H9 (cell line): ENCODE measurements at places on chromosomes 3 and 15.

GRCh38 chr3:45412763-45413162, 24.4 kb downstream of the LARS2 start:
- DNase-seq, result no peak

GRCh38 chr15:82677720-82678323, 30.7 kb upstream of the CPEB1 start:
- DNase-seq, result no peak

DNA sequence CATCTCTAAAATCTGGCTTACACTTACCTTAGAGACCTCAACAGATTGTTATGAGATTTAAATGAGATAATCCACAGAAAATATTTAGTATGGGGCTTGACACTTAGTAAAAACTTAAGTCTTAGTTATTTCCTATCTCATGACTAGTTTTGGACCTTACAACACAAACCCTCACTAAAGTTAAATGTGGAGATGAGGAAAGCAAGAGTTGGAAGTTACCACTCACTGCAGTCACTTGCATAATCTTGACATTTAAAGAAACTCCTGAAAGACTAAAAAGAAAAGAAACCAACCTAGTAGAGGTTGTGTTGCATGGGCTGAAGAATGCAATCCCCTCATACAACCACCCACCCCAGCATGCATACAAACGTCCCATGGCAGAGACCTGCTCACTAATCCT, 40.1 kb downstream of the ITGB5 start:
- DNase-seq, result no peak

GRCh38 chr3:119647171-119647570, 13.2 kb downstream of the POPDC2 start:
- DNase-seq, result no peak

GRCh38 chr15:45425135-45425534, 46.8 kb upstream of the GATM start:
- DNase-seq, result no peak

DNA sequence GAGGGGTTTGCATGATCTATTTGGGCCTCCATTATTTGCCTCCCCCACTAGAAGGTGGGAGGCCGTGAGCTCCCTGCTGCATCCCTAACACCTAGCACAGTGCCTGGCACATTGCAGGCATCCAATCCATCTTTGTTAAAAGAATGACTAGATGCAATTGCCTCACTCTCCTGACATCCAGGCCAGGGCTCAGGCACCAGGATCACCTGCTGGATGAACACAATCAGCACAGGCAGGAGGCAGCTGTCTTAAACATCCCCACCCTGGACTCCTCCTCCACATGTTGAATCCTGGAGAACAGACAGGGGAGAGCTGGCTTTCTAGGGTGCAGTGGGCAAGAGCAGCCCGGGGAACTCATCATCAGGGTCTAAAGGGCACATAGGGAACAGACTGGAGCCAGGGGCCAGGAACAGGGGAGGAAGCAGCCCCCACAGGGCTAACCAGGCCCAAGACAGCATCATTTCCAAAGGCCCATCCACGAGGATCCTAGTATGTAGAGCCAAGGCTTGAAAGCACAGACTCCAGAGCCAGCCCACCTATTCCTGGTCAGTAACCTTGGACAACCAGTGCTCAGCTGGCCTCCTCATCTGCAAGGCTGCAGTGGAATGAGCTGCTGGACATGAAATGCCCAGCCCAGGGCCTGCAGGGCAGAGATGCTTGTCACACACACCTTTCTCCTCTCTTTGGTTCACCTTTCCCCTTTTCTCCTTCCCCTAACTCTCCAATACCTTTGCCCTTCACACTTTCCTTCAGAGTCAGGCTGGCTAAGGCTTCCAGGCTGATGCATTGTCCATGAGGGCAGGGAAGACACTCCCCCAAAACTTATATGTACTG, 254.4 kb upstream of the TLE3 start:
- no peak for DNase-seq

DNA sequence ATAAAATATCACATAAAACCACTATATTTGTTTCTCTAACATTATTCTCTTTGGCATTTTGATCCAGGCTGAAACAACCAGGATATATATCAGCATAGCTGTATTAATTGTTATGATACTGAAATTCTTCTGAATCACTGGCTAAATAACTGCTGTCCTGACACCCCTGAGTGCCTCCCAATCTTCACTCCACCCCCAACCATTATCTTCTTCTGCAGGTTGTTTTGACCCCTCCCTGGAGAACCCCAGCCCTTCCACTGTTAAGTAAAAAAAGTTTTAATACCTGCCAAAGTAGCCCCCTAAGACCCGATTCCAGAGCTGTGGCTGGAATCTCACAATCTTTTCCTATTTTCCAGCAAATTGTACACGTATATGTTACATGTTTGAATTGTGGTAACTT, 124.1 kb downstream of the DNAH12 start:
- no peak for DNase-seq

DNA sequence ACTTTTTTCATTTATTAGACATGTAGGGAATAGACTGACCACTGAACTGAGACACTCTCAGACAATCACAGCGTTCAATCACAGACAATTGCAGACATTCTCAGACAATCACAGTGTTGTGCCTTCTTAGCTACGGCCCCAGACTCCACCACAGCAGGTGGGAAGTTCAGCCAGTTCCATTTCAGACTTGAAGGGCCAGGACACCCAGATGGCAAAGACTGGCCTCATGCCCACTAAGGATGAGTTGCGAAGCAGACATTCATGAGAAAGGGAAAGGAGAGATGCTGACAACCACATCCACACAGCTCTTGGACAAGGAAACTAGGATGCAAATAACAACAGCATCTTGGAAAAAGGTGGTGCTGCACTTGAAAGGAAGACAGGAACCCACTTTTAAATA, 21.9 kb upstream of the ALDH1L1 start:
- no peak for DNase-seq

GRCh38 chr3:16900779-16901440, 16.2 kb downstream of the PLCL2 start:
- no peak for DNase-seq

DNA sequence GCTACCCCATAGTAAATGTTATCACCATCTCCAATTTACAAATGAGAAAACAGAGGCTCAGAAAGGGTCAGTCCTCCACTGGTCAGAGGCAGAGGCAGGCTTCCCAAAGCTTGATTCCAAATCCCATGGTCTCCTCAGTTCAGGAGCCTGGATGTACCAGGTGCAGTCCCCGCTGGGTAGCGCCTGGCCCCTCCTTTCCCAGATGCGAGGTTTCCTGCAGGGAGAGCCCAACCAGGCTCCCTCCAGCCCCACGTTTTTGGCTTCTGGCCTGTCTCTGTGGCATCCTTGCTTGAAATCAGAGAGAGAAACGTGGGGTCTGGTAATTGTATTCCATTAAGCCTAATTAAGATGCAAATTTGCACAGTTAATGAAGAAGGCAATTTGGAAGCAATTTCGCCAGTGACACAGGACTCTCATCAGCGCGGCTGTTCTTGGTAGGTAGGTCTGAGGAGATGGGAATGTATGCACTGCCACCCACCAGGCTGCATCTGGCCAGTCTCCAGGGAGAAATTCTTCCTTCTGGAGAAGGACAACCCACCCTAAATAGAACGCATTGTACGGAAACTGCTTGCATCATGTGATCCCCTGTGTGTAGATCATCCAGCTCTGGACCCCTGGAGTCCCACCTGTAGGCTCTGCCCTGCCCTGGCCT, 50.5 kb downstream of the HRH1 start:
- DNase-seq, result no peak

DNA sequence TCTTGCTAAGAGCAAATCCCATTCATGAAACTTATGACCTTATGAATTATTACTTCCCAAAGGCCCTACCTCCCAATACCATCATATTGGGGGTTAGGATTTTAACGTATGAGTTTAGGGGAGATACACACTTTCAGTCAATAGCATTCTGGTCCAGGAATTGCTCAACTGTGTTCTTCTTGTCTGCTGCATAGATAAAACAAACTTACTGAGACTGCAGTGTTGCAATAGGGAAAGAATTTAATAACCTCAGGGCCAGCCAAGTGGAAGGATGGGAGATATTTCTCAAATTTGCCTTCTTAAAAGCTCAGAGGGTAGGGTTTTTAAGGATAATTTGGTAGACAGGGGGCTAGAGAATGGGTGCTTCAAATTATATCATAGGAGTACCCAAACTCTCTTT, 625.8 kb downstream of the OTOL1 start:
- no peak for DNase-seq

DNA sequence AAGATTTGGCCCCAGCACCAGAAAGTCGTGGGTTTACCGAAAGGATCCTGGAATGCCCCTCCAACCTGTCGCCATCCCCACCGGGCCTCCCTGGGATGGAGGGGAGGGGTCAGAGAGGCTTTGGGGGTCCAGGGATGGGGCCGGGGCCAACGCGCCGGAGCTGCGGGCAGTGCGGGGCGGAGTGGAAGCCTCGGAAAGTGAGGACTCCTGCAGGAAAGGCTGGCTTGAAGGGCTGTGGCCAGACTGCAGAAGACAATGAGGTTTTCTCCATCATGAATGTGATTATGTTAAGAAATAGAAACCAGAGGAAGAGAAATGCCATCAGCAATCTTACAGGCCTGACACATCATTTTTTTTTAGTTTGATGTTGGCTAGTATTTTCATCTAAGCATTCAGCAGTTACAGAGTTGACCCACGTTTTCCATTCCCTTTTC, 738 bp downstream of the YEATS2 start:
- no peak for DNase-seq

DNA sequence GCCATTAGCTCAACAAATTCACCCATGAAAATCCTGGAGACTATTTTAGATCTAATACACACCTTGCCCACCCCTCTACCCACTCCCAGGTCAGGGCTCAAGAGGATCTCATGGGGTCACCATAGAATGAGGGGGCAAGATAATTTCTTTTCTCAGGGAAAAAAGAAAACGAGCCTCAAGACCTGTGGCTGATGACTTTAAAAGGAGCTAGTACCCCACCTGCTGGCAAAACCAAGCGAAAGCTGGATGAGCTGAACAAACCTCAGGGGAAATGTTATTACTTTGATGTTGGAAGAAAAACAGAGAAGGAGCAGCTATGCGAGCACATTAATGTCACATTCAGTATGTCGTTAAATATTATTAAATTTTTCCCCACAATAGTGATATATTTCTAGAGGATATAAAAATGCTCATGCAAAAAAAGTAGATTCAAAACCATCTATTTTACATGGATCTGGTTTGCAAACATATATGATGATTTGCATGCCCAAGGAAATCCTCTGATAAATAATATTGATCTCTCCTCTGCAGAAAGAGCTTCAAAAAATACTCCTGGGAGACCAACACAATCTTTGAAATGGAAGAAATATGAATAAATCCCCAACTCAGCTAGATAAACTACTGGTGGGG, 37.7 kb downstream of the PLD1 start:
- DNase-seq, result peak; percentile 52

- DNase-seq, result no peak
These were observed 141.1 kb downstream of the GHSR start for GRCh38 chr3:172307141-172307560.

GRCh38 chr3:153756816-153757215, 364.4 kb upstream of the ARHGEF26 start:
- DNase-seq, result no peak

DNA sequence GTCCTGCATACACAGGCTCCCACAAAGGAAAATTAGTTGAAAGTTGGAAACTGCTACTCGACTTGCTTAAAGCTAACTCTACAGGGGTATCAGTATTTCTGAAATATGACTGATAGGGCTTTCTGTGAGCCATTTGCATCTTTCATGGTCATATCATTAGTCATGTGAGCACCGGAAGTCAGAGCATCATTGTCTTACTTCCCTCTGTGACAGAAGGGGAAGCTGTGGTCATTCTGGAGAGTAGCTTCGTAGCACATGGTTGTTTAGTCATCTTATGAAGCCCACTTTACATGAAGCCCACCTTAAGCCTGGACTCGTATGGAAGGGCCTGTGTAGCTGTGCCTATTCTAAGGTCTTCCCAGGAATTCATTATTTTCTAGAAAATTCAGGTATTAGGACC, 69.0 kb downstream of the COL6A5 start:
- DNase-seq, result no peak

GRCh38 chr3:69129531-69129930, 7.1 kb upstream of the LMOD3 start:
- DNase-seq, result no peak

DNA sequence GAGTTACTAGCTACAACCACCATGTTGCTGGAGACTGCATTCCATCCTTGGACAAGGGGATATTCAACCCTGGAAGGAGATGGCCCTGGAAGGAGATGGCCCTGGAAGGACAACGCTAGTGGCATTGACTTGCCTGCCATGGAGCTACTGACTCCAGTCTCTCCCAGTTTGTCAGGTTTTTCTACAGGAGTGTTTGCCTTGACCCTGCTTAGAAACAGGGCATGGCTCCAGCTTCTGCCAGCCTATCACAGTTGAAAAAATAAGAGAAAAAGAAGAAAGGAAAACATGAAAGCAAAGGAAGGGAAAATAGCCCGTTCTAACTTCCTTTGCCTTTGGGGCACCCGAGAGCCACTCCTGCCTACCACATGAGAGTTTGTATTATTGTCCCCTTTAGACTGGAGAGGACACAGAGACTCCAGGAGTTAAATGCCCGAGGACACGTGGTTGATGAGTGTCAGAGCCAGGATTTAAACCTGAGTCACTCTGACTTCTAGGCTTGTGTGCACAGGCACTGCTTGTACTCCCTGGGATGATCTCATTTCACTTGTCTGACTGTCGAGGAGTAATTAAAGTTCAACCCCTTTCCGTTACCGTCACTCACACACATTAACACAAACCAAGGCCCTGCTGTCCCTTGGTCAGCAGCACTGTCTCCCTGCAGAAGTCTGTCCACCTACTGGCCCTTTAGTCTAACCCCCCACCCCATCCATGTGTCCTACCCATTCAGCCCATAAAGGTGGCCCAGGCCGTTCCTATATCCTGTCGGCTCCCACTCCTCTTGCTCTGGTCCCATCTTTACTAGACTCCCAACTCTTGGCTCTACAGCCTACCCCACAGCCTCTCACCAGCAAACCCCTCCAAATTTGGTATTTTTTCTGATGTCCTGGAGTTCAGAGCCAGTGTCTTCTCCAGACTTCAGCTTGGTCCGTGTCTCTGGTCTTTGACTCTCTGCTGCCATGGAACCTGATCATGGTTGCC, 46.1 kb downstream of the C2CD4A start:
- DNase-seq, result no peak

DNA sequence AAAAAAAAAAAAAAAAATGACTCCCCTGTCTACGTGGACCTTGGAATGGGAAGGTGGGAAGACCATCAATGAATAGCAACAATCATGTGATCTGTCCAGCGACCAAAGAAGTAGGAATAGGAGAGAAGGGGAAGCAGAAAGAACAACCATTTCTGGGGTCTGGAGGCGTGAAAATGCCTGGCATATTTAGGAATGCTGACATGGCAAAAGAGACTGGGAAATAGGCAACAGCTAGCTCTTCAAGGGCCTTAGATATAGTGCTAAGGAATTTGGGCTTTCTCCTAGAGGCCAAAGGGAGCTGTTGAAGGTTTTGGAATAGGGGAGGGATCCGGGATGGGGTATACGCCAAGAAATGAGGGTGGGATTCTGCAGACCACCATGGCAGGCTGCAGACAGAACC, 5.9 kb downstream of the SLC22A13 start:
- DNase-seq, result no peak

GRCh38 chr3:26484140-26484539, 138.4 kb upstream of the LRRC3B start:
- DNase-seq, result peak; percentile 46

- no peak for DNase-seq
These were observed 73.4 kb downstream of the CHSY1 start for GRCh38 chr15:101178479-101178878.
